Dermis microvascular lymphatic vessel endothelial cell (primary cell): ENCODE measurements at places on chromosomes 2 and 18. TPM values are rescaled to one million over a fixed set of nuclear protein-coding genes. Genes with fewer than 3 reads are reported as not detected.

Gene SLC35F6
- 28.6 and 57.0 TPM in 2 replicates for total RNA-seq

Gene ARHGAP28
- total RNA-seq: 2.3 and 3.2 TPM in 2 replicates

Gene AKAIN1
- not detected in 2 replicates for total RNA-seq

GRCh38 chr2:196927376-196928225, 1.1 kb upstream of the PGAP1 start:
- no peak for DNase-seq

- DNase-seq: no peak
Measured at GRCh38 chr18:55513161-55513560, 74.8 kb downstream of the TCF4 start.

GRCh38 chr2:27256855-27257454, 5.9 kb downstream of the SLC30A3 start:
- no peak for DNase-seq

- DNase-seq: no peak
Measured at GRCh38 chr2:101516823-101517690, 42.1 kb upstream of the RFX8 start.

DNA sequence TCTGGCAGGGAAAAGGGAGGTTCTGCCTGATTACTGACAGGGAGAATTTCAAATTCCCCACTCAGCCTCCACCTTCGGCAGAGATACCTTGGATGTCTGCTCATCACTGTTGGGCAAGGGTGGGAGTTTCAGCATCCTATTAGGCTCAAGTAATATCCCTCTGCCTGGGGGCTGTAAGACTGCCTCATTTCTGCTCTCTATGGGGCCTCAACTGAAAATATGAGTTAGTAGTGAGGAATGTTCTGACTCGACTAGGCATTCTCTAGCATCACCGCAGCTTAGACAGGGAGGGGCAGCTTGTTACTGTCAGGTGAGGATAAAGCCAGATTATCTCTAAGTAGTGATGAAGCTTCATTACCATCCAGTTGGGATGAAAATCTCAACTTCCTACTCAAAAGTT, 87.7 kb upstream of the LRP1B start:
- no peak for DNase-seq
